ENCODE measurements at places on chromosomes 7 and 10. TPM values are rescaled to one million over a fixed set of nuclear protein-coding genes. Genes with fewer than 3 reads are reported as not detected.

DNA sequence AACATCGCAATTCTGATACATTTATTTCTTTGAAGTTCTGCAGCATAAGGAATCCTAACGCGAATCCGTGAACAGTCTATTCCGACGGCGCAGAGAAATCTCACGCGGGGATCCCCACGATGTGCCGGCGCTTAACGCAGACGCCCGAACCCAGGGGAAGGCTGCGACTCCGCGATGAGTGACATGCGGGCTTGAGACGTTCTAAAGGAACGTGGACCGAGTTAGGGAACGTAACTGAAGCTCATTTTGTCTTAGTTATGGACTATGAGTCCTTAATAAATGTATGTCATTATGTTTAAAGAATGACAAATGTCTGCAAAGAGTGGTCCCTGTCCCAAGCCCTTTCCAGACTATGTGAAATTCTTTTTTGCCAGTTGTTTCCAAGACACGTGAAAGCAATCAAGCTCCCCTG, 995 bp upstream of the PARD3 start:
- peak; percentile 38 for DNase-seq

DNA sequence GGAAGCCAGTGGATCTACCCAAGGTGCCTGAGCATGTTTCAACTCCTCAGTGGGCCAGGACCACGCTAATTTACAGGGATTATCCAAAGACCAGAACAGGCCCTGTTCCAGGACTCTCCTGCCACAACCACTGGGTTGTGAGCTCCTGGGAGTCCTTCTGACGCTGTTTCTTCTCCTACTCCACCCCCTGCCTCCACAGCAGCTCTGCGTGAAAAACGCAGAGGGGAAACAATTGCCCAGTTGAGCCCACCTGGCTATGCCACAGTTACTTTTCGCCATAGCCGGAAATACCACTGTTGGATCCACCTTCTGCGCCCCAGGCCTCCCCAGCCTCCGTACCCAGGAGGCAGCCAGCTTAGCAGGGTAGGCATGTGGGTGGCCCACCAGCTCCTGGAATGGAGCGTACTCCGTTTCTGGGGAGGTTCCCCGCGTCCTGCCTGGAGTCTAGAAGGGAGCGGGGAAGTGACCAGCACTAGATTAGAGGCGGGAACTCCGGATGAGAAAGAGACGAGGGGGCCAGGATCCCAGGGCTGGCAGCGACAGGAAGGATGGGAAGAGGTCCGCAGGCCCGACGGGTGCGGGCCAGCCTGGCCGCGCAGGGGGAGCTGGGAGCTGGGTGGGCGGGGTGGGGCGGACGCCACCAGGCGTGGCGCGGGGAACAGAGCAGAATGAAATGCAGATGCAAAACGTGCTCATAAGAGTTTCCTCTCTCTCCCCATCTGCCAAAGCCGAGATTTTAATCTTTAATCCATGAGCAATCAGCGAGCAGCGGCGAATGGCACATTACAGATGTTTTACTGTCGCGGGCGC, 32.1 kb upstream of the PAX2 start:
- peak; percentile 24 for DNase-seq

DNA sequence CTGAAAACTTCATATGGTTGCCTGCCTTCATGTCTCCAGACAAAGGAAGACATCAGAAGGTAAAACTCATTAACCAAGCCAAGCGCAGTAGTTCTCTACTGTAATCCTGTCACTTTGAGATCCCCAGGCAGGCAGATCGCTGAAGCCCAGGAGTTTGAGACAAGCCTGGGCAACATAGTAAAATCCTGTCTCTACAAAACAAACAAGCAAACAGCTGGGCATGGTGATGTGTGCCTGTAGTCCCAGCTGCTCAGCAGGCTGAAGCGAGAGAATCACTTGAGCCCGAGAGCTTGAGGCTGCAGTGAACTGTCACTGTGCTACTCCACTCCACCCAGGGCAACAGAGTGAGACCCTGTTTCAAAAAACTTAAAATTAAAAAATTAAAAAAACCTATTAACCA, 467.4 kb upstream of the SORCS1 start:
- DNase-seq = peak; percentile 5

- no peak for DNase-seq
Measured at GRCh38 chr10:87626422-87626892, 33.2 kb upstream of the PAPSS2 start.

- no peak for DNase-seq
Measured at GRCh38 chr10:47176903-47177868, 122.8 kb upstream of the GDF10 start.

DNA sequence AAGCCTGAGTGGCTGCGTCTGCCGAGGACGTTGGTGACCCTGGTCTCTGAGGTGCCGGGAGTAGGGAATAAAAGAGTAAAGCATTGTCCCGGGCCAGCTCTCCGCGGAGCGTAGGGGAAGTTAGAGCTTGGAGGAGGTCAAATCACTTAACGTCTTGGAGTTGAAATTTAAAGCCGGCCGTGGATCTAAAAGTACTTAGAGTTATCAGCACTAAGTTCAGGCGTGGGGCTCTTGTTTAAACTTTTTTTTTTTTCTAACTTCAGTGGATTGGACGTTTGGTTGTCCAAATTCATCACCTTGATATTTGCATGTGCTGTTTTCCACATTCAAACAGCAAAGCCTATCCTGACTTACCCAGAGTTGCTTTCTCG, 700 bp downstream of the NIPSNAP2 start:
- DNase-seq = no peak

DNA sequence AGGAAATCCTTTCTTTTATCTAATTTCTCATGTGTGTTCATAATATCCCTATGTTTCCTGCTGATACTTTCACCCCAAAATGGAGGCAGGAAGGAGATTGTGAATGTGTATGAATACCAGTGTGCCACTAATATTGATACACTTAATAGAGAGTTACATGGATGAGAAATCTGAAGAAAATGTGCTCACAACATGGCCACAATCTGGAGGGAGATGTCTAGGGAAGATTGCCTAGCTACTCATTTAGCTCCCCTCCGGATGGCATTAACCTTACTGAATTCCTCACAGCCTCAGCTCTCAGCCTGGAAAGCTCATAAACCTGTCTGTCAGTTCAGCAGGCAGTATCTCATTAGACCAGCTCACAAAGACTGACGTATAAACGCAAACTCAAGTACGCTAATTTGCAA, 23.4 kb upstream of the DMTF1 start:
- DNase-seq = peak; percentile 66

DNA sequence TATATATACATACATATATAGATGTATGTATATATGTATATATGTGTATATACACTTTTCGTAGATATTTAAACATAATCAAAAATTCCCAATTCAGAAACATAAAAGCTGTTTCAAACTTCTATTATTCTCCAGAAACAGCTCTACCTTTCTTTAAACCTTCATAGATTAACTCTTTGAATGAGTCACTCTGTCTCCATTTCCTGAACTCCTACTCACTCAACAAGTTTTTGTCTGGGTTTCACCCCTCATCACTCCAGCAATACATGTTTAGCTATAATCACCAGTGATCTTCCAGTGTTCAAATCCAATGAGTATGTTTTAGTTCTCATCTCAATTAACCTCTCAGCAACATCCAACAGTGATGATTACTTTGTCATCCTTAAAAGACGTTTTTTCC, 9.6 kb downstream of the DGKB start:
- DNase-seq = no peak

- DNase-seq = no peak
Measured at GRCh38 chr10:119546009-119546408, 3.5 kb upstream of the RGS10 start.

DNA sequence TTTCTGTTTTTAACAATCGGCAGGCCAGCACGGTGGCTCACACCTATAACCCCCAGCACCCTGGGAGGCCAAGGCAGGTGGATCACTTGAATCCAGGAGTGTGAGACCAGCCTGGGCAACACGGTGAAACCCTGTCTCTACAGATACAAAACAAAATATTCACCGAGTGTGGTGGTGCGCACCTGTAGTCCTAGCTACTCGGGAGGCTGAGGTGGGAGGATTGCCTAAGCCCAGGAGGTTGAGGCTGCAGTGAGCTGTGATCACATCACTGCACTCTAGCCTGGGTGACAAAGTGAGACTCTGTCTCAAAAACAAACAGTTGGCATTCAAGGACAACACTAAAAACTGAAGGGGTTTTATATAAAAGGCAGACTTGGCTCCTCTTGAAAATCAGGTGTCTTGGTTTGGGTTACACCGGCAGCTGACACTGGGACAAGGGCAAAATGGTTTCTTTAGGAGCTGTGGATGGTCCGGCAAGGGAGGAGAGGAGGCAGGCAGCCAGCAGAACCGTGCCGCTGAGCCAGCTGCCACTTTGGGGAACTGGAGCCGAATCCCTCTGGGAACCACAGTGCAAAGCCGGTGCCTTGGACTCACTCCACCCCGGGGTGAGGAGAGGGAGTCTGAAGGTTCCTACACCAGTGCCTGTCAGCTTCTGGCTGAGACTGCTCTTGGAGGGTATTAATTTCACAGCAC, 52.6 kb downstream of the CHST3 start:
- no peak for DNase-seq

Gene SPDYE5
- total RNA-seq = not detected

Gene AS3MT
- 40.3 TPM for total RNA-seq
